Activated CD8-positive, alpha-beta T cell treated with anti-CD3 and anti-CD28 coated beads, Interleukin-2, amount 10 ng/mL, durations not matched to agents 7 days and 5 days (primary cell): ENCODE measurements at places on chromosomes 16 and 17.

DNA sequence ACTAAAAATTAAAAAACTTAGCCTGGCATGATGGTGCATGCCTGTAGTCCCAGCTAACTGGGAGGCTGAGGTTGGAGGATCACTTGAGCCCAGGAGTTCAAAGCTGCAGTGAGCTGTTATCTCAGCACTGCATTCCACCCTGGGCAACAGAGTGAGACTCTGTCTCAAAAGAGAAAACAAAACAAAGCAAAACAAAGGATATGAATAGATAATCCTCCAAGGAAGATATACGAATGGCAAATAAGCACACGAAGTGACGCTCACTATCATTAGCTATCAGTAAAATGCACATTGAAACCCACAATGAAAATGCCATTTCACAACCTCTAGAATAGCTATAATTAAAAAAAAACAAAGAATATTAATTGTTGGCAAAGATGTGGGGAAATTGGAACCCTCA is 386.2 kb upstream of the CCL2 start:
- no peak for DNase-seq

DNA sequence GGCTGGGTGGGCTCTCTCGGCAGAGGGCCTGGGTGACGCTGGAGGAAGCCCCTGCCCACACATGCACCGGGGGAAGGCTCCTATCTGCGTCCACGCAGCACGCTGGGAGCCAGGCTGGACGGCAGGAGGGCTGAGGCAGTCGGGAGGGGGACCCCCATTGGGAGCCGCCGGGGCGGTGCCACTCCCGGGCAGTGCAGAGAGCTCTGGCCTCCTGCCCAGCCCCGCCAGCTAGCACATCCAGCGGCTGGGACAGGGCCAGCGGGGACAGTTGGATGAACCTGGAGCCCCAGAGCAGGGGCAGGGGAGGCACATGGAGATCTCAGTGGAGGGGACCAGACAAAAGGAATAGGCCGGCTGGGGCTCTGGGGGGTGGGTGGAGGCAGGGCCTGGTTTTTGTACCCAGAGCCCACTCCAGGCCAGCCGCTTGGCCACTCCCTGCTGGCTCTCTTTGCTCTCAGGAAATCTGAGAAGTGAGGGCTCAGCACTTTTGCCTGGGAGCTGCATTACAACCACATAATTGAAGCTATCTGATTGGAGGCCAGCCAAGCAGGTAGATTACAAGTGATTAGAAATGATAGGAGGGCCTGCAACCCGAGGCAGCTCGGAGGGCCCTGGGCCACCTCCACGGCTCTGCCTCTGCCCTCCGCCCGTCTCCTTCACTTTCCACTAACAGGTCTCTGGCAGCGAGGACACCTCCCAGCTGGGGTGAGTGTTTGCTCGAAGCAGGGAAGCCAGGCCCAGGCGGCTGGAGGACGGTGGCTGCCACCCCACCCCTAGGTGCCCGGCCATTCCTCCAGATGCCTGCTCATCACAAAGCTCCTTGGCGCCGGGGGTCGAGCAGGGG is 40.1 kb downstream of the ENGASE start:
- DNase-seq = no peak

DNA sequence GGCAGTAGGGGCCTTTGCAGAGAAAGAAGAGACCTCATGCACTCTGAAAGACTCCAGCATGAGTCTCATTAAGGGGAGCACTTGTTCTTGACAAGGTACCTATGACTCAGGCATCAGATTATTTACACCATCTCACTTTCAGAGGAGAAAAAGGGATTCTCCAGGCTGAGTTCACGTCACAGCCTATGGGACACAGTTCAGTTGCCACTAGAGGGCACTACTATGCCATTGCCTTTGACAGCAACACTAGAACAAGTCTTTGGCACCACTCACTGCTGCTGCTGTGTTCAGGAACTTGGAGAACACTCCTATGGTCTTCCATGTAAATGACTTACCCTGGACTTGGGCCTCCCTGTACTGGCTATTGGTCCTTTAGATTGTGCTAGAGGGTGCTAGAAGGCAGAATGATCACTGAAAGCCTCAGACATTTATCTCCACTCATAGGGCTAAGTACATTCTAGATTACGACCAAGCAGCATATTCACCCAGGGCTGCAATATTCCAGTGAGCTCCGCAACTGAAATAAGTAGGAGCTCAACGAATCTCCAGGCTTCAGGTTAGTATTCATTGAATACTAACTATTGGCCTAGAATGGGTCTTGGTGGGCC is 225.1 kb upstream of the CA10 start:
- peak; percentile 33 for DNase-seq

DNA sequence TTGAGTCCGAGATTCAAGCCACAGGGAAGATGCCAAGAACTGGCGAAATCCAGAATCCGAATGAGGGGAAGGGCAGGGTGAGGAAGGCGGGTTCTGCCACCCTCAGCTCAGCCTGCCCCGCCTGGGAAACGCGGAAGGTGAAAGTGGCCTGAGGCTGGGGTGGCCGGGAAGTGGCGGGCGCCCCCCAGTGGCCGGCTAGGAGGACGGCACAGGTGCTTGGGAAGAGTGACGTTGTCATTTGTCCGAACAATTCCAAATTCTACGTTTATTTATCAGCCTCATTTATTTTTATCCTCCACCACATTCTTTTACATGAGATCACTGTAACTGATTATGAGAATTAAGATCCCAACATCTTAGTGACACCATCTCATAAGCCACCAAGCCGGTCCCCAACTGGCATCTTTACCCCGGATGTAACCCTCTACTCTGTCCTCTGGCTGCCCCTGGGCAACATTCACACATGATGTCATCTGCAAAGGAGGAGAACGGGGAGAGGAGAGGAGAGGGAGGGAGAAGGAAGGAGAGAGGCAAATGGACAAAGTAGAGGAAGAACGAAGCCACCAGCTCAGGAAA is 21.3 kb downstream of the SRCIN1 start:
- DNase-seq = peak; percentile 65

- no peak for DNase-seq
These were observed 1.8 kb upstream of the PRSS53 start for GRCh38 chr16:31090540-31090939.

GRCh38 chr16:84919269-84919668 is 92.1 kb downstream of the ZDHHC7 start:
- DNase-seq = no peak

DNA sequence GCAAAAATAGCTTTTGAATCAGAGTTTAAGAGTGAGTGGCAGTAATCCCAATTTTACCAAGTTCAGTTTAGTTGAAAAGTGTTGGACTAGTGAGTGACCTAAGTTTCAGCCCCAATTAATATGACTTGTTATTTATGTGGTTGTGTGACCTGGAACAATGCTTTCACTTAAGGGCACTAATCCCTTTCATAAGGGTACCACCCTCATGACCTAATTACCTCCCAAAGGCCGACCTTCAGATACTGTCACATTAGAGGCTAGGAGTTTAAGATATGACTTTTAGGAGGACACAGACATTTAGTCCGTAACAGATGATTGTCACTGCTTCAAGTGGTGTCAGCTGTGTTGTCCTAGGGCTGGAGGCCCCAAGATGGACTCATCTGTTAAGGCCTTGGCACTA is 190.0 kb downstream of the IRX3 start:
- no peak for DNase-seq

DNA sequence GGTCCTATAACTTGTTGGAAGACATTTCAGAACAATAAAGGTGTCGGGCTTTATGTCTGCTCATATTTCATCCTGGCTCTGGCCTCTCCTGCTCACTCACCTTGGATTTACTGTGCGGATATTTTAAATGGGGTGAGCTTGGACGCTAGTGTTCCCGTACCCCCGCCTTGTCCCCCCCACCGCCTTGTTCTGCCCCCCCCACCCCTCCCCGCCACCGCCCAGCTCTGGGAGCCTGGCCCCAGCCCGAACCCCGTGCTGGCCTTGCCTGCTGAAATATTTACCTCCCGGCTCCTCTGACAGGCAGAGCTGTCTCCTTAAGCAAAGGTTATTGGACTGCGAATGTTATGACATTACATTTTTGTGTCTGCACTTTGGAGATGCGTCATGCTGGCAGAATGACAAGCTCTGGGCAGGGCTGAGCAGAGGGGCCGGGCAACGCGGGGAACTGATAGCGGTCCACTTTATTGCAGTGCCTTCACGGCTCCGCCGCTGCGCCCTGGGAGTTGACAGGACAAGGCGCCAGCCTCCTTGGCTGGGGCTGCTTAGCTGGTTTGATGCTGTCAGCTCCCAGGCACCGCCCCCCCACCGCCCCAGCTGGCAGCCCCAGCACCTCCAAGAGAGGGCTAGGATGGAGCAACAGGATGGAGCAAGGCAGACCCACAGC is 222.5 kb upstream of the GSE1 start:
- no peak for DNase-seq

GRCh38 chr17:57864273-57864672 is 14.4 kb upstream of the MRPS23 start:
- DNase-seq = no peak

GRCh38 chr17:8022360-8023003 is 16.4 kb upstream of the ALOX15B start:
- DNase-seq = no peak

DNA sequence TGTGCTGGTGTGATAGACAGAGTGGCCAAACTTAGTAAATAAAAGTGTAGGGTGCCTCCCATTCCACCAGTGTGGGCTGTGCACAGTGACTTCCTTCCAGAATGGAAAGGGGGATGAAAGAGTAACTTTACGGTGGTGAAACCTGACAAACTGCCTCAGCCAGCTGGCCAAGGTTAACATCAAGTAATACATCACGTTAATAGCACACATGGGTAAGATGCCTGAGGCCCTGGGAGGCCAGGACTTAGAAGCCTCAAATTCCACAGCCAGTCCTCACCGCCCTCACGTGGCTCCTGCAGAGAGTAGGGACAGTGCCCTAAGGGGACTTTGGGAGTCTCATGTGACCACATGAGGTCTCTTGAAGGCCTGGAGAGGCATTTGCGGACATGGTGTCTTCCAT is 14.1 kb downstream of the RMI2 start:
- no peak for DNase-seq

GRCh38 chr17:45366049-45366448 is 49.2 kb upstream of the MAP3K14 start:
- no peak for DNase-seq

DNA sequence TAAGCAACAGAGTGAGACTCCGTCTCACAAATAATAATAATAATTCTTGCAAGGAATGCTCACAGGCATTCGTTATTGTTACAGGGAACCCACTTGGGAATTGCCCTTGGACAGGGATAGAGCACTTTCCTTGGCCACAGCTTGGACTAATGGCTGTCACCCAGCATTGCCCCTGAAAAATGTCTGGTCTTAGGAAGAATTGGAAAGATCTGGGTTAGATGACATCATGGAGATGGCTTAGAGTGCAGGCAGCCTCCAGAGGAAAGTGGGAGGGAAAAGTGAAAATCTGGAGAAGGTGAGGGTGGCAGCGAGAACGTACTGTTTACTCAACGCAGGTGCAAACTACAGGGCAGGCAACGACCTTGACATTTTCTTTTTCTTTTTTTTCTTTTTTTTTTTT is 59.3 kb upstream of the MRTFB start:
- no peak for DNase-seq

DNA sequence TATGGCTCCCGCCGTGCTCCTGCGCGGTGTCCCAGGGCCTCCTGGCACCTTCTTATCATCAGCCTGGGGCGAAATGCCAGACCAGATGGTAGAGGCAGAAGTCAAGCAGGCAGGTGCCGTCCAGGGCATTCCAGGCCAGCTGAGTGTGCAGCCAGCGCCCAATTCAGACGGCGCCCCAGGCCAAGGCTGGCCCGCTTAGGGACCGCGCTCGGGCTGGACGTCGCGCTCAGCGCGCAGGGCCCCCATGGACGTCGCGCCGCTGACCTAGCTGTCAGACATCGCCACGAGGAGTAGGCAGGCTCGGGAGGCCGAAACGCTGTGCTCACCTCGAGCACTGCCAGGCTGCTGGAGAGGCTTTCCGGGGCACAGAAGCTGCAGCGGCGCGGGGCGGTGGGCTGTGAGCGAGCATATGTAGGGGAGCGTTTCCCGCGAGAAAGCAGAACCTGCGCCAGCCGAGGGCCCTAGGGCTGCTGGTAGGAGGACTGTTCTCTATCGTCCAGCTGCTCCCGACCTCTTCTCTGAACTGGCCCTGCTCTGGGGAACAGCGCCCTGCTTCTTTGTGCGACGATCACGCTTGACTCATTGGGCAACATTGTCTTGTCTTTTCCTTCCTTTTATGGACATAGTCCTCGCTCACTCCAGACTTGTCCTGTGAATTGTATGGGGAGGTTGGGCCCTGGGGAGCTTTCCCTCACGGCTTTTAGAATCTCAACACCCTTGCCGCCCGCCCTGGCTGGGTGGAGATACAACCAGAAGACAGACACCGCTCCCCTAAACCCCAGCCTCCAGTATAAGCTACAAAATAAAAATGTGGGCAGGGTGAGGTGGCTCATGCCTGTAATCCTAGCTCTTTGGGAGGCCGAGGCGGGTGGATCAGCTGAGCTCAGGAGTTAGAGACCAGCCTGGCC is 8.4 kb upstream of the CA4 start:
- DNase-seq = no peak

DNA sequence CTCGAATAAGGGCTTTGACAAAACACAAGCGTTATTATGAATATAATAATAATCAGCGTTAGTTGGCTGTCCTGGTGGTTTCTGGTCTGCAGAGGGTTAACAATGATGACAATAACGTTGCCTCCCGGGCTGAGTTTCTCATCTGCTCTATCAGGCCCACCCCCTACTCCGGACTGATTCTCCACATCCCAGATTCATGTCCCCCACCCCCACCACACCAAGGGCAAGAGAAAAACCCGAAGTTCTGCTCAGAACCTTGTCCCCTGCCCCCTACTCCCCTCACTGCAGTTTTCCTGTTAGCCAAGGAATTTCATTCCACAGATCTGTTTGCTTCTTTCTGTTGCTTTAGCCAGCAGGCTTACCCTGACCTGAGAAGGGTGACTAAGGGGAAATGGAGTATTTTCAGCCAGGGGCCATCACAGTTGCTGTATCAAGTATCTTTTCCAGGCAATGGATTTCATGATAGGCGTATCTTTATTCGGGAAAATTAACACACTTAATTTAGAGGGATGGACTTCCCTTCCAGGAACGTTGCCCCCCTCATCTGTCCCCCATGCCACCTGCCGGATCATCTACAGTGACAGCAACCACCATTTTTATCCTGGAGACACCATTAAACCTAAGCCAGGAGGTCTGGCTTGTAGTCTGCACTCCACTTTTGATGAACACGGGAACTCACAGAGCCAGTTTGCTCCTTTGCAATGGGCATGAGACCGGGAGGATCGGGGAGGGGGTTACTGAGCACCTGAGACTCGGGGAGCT is 23.7 kb downstream of the ALOX15 start:
- no peak for DNase-seq

- DNase-seq = peak; percentile 68
These were observed 1.1 kb downstream of the RAI1 start for GRCh38 chr17:17682293-17682736.
